ENCODE measurements at places on chromosomes 3 and 15.

- no peak for DNase-seq
Measured at GRCh38 chr15:52221730-52222129, 30.5 kb upstream of the GNB5 start.

GRCh38 chr15:36626141-36626800 lies 46.8 kb downstream of the CDIN1 start:
- no peak for DNase-seq

- peak; percentile 62 for DNase-seq
Measured at GRCh38 chr3:57557085-57557537, 1.0 kb downstream of the PDE12 start.

DNA sequence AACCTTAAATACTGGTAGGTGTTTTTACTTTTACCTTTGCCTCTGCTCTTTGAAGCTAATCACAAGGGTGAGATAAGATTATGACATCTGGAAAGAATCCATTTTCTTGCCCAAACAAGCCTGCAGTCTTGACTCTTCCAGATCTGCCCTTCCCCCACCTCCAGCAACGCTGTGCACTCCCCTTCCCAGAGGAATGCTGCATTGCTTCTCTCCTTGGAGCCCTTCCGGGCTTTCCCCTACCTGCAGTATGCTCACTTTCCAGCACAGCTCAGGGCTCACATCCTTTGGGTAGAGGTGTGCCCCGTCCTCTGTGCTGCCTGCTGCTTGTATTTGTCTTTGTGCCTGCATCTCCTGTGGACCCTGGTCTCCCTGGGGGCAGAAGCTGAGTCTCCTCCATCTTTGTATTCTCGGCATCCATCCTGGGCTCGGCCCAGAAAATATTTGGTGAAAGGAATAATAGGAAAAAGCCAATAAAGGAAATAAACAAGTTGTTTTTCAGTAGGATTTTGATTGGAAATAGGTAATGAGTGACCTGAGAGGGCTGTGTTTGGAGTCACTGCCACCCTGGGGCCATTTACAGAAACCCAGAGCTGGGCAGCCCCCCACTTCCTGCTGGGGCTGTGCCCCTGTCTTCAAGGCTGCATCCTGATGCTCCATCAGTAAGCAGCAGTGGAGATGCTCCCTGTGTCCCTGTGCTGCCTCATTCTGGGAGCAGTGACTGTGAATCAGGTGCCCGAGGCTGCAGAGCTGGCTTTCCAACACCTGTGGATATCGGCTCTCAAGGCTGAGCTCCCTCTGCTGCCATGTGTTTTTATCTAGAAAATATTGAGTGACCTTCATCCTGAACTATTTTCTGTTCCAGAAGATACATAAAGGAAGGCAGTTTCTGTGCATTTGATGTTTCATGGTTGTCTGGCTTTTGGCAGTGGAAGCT lies 117.5 kb downstream of the EEFSEC start:
- DNase-seq, result peak; percentile 56

DNA sequence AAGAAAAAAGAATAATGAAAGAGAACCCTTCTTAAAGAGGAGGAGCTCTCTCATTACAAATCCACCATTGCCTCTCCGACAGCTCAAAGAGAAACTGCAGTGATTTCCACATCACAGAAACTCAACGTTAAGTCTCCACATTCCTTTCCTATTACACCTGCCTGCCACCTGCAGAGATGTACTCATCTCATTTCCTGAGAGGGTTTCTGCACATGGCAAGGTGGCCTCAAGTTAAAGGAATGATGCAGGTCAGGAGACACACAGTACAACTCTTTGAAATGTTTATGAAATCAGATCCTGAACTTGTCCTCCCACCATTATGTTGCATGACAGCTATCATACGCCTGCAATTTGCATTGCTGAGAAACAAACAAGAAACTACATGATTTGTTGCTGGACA lies 458.4 kb upstream of the ADAMTS9 start:
- peak; percentile 85 for DNase-seq

DNA sequence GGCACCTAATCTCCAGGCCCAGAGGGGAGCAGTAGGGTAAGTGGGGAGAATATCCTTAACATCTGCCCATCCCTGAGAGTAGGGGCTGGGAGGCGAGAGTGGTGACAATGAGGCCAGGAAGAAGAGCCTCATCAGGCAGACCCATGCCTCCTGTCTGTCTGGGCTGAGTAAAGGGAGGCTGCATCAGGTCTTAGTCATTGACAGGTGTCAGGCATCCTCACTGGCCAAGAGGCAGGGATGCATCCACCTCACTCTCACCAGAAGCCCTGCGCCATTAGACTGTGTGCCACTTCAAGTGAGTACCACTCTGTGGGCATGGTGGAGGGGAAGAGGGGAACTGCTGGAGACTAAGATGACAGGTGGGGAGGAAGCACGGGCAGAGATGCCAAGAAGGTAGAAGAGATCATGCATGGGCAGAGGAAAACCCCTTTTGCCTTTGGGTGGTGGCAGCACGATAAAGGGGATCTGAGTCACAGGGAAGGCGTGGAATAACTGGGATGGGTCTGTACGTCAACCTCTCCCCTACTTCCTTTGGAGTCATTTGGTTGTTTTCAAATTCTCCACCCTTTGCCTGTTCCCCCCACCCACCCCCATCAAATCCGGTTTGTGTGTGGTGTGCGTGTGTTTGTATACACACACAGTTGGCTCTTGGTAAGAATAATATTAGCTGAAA lies 14.1 kb downstream of the ANAPC13 start:
- peak; percentile 10 for DNase-seq

DNA sequence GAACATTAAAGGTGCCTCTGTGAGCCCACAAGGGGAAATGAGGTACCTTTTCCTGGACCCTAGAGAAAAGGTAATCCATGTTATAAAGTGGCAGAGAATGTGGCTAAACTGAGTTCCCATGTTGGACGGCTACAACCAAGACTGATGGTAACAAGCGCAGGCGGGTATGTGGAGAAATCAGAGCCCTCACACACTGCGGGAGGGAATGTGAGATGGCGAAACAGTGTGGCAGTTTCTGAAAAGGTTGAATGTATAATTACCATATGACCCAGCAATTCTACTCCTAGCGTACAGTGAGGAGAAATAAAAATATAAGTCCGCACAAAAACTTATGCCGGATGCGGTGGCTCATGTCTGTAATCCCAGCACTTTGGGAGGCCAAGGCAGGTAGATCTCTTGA lies 24.1 kb upstream of the SHISA5 start:
- DNase-seq, result no peak

DNA sequence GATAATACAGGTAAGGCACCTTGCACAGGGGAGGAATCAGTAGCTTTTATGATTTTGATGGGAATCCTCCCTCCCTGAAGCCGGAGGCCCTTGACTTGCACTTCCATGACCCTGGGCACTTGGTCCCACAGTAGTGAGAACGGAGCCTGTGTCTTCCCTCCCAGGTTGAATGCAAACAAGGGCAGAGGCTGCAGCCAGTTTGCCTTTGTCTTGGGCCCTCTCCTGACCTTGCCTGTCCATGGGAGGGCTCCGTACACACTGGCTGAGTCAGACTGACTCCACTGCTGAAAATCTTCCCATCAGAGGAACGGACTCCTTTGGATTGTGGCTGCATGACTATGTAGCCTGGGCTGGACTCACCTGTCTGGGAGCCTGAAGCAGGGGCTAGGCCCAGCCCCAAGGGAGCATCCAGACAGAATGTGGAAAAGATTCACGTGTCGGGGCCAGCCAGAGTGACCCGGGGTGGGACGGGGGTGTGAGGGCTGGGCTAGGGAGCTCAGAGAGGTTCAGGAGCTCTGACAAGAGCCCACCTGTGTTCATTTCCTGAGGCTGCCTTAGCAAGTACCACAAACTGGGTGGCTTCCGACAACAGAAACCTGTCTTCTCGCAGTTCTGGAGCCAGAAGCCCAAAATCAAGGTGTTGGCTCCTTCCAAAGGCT lies 9.5 kb downstream of the TBC1D21 start:
- DNase-seq, result no peak

- DNase-seq, result no peak
Measured at GRCh38 chr3:88618021-88618645, 468.4 kb downstream of the C3orf38 start.

DNA sequence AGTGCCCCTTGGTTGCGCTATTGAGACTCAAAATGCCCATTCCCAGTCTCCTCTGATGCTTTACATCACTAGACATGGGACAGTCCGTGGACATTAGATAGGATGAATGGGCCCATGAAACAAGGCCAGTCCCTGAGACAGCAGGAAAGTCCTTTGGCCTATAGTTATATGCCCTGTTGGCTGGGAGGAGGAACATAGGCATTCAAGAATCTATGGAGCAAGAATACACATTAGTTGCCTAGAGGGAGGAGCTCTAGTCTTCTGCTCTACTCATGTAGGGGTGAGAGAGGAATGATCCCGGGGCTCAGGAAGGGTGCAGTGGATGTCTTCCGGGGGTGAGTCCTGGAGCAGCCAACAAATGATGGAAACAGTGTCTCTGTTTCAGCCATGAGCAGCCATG lies 58.0 kb upstream of the LRTM1 start:
- DNase-seq, result no peak

DNA sequence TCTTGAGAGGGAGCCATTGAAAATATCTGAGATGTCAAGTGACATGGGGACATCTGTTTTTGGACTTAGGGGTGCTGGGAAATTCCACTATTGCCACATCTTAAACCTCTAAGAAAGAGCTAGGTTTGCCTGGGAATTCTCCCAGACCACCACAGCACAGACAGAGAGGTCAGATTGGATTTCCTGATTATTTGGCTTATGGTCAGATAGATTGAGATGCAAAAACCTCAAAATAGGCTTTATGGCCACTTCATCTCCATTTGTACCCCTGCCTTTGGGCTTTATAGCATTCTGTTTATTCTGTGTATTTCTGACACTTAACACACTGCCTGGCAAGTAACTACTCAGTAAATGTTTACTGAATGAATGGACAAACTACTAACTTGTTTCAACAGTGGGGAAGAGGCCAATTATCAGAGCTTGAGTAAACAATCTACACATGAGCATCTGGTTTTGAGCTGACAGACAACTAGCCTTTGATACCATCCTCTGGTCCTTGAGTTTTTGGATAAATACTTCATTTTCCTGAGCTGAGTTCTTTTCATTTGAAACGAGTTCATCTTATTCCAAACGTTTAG lies 81.8 kb downstream of the TP63 start:
- no peak for DNase-seq

DNA sequence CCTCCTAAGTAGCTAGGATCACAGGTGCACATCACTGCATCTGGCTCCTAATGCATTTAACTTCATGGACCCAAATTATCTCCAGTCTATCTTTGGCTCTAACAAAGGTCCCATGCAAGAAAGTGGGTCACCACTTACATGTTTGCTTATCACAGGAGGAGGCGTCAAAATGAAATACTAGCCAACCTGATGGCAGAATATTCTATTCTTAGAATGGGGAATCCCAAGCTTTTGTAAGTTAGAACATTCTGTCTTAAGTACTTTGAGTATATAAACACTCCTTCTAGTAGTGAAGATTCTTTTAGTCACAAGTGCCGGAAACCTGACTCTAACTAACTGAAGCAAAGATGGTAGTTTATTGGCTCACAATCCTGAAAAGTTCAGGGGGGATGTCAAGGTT lies 72.0 kb upstream of the ADAMTS9 start:
- peak; percentile 50 for DNase-seq

DNA sequence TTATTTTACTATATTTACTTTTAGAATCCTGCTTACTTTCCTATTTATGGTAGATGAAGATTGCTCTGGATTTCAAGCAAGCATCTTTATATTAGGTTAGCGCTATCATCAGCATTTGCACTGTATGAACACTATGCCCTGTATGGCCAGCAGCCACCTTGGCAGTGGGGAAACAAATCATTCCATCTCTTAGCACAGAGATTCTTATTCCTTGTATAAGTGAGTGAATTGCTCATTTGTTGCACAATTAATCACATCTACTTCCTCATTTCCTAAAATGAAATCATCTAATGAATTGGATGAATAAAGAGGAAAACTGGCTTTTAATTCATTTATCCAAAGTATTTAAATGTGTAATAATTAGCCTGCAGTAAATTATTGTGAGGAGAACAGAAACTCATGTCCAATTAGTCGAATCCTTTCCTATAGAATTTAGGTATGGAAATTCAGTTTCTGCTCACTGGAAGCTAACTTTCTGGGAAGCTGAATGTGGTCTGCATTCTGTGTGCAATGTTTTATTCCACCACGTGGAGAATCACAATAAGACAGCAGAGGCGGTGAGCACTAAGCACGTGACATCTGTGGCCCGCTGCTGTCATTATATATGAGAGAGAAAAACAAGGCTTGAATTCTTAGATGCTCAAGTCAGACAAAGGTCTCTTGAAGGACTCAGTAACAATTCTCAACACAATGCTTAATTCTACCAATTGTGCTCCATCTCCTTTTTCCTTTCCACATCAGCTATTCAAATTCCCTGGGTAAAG lies 93.4 kb downstream of the PEX5L start:
- no peak for DNase-seq

GRCh38 chr3:62942227-62942626 lies 67.0 kb upstream of the CADPS start:
- DNase-seq, result no peak

DNA sequence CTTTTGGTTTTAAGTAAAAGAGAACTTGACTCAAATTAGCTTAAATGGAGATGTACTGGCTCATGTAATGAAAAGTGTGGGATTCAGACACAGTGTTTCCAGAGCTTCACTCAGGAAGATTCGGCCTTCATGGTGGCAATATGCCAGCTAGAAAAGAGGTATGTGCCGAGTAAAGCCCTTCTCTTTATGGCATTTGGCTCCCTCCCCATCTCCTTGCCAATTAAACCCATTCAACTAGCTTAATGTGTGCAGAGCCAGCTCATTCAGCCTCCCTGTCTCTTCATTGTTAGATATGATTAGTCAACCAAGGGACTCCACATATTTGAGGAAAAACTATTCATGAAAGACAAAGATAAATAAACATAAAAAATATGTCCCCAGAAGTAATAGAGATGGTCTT lies 15.0 kb upstream of the TRANK1 start:
- no peak for DNase-seq

- DNase-seq, result no peak
Measured at GRCh38 chr3:3919316-3919715, 120.1 kb downstream of the LRRN1 start.

- DNase-seq, result peak; percentile 23
Measured at GRCh38 chr3:172877011-172877410, 126.5 kb downstream of the ECT2 start.

- DNase-seq, result peak; percentile 23
Measured at GRCh38 chr3:97937205-97937604, 35.0 kb downstream of the RIOX2 start.

GRCh38 chr15:67902579-67903009 lies 62.7 kb upstream of the RNU6-1 start:
- DNase-seq, result no peak

GRCh38 chr3:126766653-126767052 lies 62.6 kb downstream of the CHCHD6 start:
- no peak for DNase-seq
